ENCODE measurements at places on chromosomes 13 and 19.

GRCh38 chr13:107296804-107297203, 728.9 kb upstream of the ARGLU1 start:
- no peak for DNase-seq

- no peak for DNase-seq
Observed at GRCh38 chr19:22832031-22832762, at the start of gene ZNF723. TSS of gene ZNF723 (plus strand) at chr19:22832291. CDS start at chr19:22832380, 89 bp downstream.

- peak; percentile 41 for DNase-seq
Observed at GRCh38 chr19:14580623-14581237, 2.2 kb upstream of the CLEC17A start.

GRCh38 chr13:79312340-79312855, 93.7 kb downstream of the RBM26 start:
- DNase-seq, result no peak

- no peak for DNase-seq
Observed at GRCh38 chr19:7766535-7766934, 3.5 kb downstream of the CLEC4M start.

- no peak for DNase-seq
Observed at GRCh38 chr19:17540174-17540573, 15.3 kb upstream of the COLGALT1 start.

- DNase-seq, result peak; percentile 18
Observed at GRCh38 chr19:4181053-4181508, 1.3 kb downstream of the SIRT6 start.

DNA sequence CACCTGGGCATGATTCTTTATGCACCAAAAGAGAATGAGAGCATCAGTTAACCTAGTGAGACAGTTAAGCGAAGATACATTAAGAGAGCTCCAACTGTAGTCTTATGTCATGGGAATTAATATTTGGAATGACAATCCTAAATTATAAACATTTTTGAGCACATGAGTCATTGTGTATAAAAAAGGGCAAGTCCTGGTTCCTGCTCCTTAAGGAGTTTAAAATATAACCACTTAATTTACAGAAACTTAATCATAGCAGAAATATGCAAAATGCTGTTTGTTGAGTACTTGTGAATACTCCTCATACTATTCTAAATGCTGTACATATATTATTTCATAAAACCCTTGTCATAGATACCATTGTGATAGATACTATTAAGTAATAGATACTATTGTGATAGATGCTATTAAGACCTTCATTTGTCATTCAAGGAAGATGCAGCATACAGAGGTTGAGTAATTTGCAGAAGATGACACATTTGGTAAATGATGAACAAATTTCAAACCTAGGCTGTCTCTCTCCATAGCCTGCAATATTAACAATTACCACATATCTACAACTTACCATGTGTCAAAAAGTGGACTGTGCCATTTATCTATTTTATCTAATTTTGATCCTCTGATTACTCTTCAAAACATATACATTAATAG, 301.0 kb downstream of the TBC1D4 start:
- no peak for DNase-seq

Measured in inflammatory macrophage treated with lipopolysaccharide for 4 hours (primary cell).